Type B pancreatic cell (in vitro differentiated cells): ENCODE measurements at places on chromosomes 12 and 14. TPM values are rescaled to one million over a fixed set of nuclear protein-coding genes. Genes with fewer than 3 reads are reported as not detected.

The KRT79 gene
- not detected in 2 replicates for total RNA-seq

The NKX2-8 gene
- 1.1 and 2.1 TPM in 2 replicates for total RNA-seq

The FAM161B gene
- 3.0 and 5.3 TPM in 2 replicates for total RNA-seq

The GUCY2C gene
- total RNA-seq = 2.1 and 21.2 TPM in 2 replicates

The NID2 gene
- total RNA-seq = 8.3 and 65.7 TPM in 2 replicates

The IFNG gene
- total RNA-seq = not detected in 2 replicates

The HHIPL1 gene
- total RNA-seq = 0.19 and 1.4 TPM in 2 replicates

The RPGRIP1 gene
- 0.19 and 0.63 TPM in 2 replicates for total RNA-seq

The TSPAN19 gene
- 0.56 TPM in 1 of 2 replicates, not detected in the other for total RNA-seq

The SLC22A17 gene
- total RNA-seq = 16.8 and 52.5 TPM in 2 replicates

The SCNN1A gene
- 29.2 and 72.7 TPM in 2 replicates for total RNA-seq

The E2F7 gene
- 7.4 and 24.8 TPM in 2 replicates for total RNA-seq

The C1QL4 gene
- total RNA-seq = 0.17 and 1.2 TPM in 2 replicates

The CD4 gene
- 0.64 and 0.65 TPM in 2 replicates for total RNA-seq

The GDF3 gene
- total RNA-seq = not detected in 2 replicates
